ENCODE measurements at places on chromosomes 5 and 9. TPM values are rescaled to one million over a fixed set of nuclear protein-coding genes. Genes with fewer than 3 reads are reported as not detected.

DNA sequence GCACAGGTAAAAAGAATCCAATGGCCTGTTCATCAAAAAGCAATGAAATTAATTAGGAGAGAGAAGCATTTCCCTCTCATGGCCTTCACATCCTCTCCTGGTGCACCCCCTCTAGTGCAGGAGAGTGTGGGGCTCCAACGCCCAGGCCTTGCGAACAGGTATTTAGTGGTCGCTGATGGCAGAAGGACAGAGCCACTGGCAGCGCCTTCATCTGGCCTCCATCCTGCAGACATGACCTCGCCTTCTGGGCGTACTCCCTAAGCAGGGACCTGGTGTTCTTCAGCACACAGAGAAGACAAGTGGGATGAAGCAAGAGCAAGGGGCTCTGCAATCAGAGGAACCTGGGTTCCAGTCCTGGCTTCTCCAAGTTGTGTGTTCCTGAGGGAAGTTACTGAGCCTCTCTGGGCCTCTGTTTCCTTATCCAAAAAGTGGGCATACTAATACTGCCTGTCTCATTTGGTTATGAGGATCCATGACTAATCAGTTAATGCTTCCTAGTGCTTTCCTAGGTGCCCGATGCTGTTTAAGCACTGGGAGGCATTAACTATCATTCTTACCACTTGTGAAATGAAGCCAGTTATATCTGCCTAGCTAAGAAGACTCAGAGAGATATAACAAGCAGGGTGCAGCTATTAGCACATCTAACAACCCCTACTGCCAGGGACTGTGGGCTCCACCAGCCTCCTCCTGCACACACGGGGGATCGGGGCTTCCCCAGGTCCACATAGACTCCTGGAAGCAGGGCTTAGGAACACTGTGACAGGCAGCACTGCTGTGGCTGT lies 77.3 kb downstream of the SEMA4D start:
- H3K27ac ChIP-seq, result no peak overlapping the region
- H3K4me1 ChIP-seq, result peaks cover 5% of the 10 kb centered on the region
- DNase-seq, result no peak

- peaks cover 10% of the 10 kb centered on the region for H3K4me1 ChIP-seq
- H3K27me3 ChIP-seq, result no peaks in the 10 kb centered on the region
- H3K4me3 ChIP-seq, result no peak overlapping the region
- peak; percentile 63 for DNase-seq
- H3K27ac ChIP-seq, result no peak overlapping the region
Measured at GRCh38 chr9:86821006-86821845, 126.1 kb downstream of the GAS1 start.

GRCh38 chr9:12350775-12351174 lies 342.4 kb upstream of the TYRP1 start:
- no peaks in the 10 kb centered on the region for H3K27me3 ChIP-seq
- no peak overlapping the region for H3K4me3 ChIP-seq
- H3K36me3 ChIP-seq, result no peaks in the 10 kb centered on the region
- no peak overlapping the region for H3K27ac ChIP-seq
- no peaks in the 10 kb centered on the region for H3K4me1 ChIP-seq

GRCh38 chr5:156892223-156892622 lies 42.1 kb downstream of the PPP1R2B start:
- H3K36me3 ChIP-seq, result no peaks in the 10 kb centered on the region
- H3K27me3 ChIP-seq, result no peaks in the 10 kb centered on the region
- no peak overlapping the region for H3K4me3 ChIP-seq
- no peak for DNase-seq
- H3K4me1 ChIP-seq, result no peaks in the 10 kb centered on the region
- no peak overlapping the region for H3K27ac ChIP-seq

DNA sequence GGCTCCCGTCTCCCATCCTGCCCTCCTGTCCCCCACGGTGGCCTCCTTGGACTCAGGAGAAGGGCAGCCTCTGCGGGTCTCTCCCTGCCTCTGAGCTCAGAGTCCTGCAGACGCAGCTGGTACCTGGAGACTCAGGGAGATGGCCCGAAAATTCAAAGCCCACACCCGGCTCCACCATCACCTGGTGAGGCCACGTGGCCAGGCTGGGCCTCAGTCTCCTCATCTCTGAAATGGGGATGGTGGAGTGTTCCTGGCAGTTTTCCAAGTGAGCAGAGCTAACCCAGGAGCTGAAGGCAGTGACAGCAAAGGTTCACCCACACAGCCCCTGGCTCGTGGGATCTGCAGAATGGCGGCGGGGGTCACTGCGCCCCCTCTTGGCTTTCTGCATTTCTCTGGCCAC lies 62.1 kb upstream of the RXRA start:
- no peak overlapping the region for H3K27ac ChIP-seq
- DNase-seq, result no peak
- H3K4me3 ChIP-seq, result no peak overlapping the region
- H3K4me1 ChIP-seq, result no peaks in the 10 kb centered on the region
- no peaks in the 10 kb centered on the region for H3K36me3 ChIP-seq
- H3K27me3 ChIP-seq, result peaks cover 8% of the 10 kb centered on the region

GRCh38 chr5:143267186-143267585 lies 136.3 kb downstream of the NR3C1 start:
- no peaks in the 10 kb centered on the region for H3K36me3 ChIP-seq
- H3K27ac ChIP-seq, result no peak overlapping the region
- no peaks in the 10 kb centered on the region for H3K27me3 ChIP-seq
- peaks cover 9% of the 10 kb centered on the region for H3K4me1 ChIP-seq

DNA sequence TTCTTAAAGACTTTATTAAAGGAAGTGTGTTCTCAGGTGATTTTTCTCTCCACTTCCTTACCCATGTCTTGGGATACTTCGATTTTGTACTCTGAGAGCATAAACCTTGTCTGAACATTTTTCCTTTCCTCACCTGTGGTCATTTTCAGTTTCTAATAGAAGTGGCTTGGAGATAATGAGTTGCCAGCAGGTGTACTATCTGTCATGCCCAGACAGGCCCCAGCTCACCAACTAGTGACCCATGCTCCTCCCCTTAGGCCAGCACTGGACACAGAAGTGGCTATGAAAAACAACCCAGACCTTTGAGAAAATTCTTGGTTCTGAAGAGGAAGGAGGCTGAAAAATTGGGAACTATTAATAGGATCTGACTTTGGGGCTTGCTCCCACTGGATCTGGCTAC lies 49.2 kb upstream of the SMIM32 start:
- peaks cover 33% of the 10 kb centered on the region for H3K27me3 ChIP-seq
- no peaks in the 10 kb centered on the region for H3K36me3 ChIP-seq
- H3K4me3 ChIP-seq, result no peak overlapping the region
- no peak overlapping the region for H3K27ac ChIP-seq

The GTF3C5 gene
- 33.6 TPM for total RNA-seq

The BHMT2 gene
- total RNA-seq, result 4.4 TPM
